ENCODE measurements at places on chromosomes 7 and 10. TPM values are rescaled to one million over a fixed set of nuclear protein-coding genes. Genes with fewer than 3 reads are reported as not detected.

Gene ZMIZ1
- total RNA-seq = 43.8 TPM

Gene ZPBP
- total RNA-seq = 0.92 TPM

Gene VSIR
- total RNA-seq = 8.3 TPM

Gene GIMAP5
- 3.7 TPM for total RNA-seq

Gene GPRIN2
- total RNA-seq = 31.8 TPM

Gene CARD11
- total RNA-seq = 0.46 TPM

Gene HOXA9
- total RNA-seq = not detected

Gene MKI67
- 6.0 TPM for total RNA-seq

Gene PNLIPRP3
- total RNA-seq = not detected

Gene VSTM4
- 7.8 TPM for total RNA-seq

Gene RET
- total RNA-seq = 11.3 TPM

Gene AGR3
- total RNA-seq = not detected

Gene KBTBD2
- 84.2 TPM for total RNA-seq

Gene TSC22D4
- total RNA-seq = 33.7 TPM

Gene PRKCQ
- 5.3 TPM for total RNA-seq

Gene PRRT4
- total RNA-seq = 7.2 TPM

Gene NRG3
- 26.3 TPM for total RNA-seq
